ENCODE measurements at places on chromosomes 12 and 14.

DNA sequence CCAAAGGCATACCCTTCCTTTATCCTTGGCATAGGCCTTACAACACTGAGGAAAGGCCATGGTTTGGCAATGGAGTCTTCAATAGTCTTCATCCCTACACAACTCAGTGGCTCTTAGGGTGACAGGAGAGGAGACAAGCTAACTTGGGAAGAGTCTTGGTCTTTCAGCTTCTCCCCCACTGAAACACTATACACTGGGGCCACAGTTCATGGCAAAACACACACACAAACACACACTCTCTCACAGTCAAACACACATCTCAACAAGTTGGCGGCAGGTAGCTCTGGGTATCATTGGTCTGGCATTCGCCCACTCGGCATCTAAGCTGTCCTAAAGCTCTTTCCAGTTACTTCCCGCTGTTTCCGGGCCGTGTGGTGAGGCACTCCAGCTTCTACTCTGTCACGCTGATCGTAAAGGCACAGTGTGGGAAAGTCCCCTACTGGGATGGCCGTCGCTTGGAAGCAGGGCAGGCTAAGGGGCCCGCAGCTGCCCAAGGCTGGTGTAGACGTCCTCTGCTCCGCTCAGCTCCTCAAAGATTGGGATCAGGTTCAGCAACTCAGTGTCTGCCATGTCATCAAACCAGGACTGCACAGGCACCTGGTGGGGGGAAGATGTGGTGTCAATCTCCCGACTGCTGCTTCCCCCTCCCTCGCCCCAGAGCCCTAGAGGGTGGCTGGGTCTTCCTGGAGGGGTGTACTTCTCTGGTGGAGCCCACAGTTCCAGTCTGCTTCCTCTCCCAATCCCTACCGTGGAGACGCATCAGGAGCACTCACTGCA, 4.8 kb upstream of the AVIL start:
- DNase-seq, result no peak

GRCh38 chr12:47107926-47108325, 28.2 kb upstream of the AMIGO2 start:
- DNase-seq, result no peak

DNA sequence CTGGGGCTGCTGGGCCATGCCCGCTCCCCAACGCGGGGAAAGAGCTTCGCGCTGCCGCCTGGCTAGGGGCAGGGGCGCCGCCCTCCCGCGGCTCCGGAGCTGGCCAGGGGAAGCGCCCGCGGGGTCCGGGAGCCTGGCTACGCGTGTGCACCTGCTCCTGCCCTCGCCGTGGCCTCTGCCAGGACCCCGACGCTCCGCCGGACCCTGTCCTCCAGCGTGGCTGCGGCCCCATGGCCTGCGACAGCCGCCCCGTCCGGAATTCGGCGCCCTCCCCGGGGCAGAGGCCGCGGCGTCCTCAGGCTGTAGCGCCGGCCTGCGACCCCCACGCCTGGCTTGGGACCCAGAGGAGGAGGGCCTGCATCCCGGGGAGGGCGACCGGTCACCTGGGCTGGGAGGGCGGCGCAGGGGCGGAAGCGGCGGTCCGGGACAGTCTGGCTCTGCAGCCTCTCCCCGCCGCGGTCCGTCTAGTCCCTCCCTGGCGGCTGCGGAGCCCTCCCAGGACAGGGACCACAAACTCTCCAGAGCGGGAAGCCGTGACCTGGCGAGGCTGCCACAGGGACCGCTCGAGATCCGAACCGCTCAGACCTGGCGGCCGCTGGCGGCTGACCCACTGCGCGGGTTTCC, 85.6 kb downstream of the ALG10 start:
- no peak for DNase-seq

GRCh38 chr12:52862023-52862422, 13.2 kb upstream of the KRT78 start:
- no peak for DNase-seq

- DNase-seq, result no peak
Measured at GRCh38 chr12:34396006-34396860, 373.9 kb downstream of the ALG10 start.

- no peak for DNase-seq
Measured at GRCh38 chr12:18411453-18411852, 150.1 kb downstream of the PIK3C2G start.

DNA sequence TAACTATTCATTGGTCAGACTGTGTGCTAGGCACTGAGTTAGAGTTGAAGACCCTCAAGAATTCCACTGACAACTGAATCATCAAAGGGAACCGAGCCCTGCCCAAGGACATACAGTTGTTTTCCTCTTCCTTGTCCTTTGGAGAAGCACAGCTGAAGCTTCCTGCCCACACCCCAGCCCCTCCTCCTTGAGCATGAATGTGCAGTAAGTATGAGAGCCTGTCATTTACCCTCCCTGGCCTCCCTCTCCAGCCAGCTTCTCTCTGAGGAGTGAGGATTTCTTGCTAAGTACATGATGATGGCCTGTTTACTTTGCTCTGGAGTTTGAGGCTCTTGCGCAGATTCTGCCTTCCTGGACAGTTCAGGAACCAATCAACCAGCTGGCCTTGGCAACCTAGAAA, 235.2 kb downstream of the CACNA1C start:
- peak; percentile 17 for DNase-seq

DNA sequence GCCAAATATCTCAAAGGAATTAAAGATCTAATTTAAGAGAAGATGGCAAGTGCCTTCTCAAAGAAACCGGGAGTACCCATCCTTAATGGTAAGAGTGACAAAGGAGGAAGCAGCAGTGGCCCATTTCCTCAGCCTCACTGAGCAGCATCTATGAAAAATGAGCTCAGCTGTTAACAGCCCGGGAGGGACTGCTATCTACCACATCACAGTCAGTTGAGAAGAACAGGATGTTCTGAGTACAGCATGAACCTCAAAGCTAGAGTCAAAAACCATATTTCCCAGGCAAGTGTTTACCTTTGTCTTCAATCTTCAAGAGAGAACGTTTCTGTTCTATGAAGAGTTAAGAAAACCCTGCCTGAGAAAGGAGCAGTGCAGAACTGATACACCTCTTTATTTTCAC, 115.0 kb downstream of the BTG1 start:
- peak; percentile 69 for DNase-seq

DNA sequence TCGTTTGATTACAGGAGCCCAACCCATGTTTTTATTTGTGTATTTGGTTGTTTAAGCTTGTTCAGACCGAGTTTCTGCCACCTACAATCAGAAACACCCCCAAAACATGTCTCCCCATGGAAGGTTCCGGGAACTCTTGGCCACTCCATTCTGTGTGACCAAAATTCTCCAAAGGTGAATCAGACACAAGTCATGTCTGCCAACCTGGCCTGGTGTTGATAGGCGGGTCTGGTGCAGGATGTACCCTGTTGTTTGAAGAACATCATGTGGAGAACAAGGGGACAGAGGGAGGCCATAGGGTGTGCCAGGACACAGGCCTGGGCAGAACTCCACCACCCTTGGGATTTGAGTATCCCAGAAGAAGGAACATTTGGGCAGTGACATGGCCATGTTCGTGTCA, 147.1 kb upstream of the MYL2 start:
- no peak for DNase-seq

GRCh38 chr14:104424406-104425072, 155.0 kb upstream of the C14orf180 start:
- no peak for DNase-seq

GRCh38 chr14:50676814-50677516, 8.9 kb upstream of the SAV1 start:
- DNase-seq, result no peak

DNA sequence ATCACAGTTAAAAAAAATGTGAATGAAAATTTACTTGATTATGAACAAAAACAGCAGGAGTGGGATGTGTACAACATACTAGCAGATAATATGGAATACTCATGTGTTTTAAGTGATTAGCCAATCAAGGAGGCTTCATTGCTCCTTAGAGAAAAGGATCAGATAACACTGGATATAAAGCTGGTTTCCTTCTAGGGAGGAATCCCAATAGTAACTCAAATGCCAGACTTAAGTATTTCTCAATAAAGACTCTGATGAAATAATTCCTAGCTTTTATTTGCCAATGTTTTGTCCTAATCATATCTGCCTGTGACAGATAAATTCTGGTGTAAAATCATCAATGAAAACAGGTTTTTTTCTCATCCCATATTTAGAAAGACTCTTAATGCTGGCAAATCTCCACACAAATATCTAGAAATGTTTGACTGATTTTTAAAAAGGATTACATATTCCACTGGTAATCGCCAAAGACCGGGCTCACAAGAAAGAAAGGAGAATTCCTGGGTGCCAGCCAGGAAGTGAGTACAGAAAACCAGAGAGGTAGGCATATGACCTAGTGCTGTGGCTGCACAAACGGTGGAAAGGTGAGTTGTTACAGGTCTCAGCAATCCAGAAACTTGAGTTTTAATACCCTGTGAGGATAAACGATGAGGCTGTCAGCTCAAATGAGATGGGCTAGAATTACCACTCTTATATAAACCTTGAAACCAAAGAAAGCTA, 108.6 kb upstream of the TTC7B start:
- DNase-seq, result no peak

DNA sequence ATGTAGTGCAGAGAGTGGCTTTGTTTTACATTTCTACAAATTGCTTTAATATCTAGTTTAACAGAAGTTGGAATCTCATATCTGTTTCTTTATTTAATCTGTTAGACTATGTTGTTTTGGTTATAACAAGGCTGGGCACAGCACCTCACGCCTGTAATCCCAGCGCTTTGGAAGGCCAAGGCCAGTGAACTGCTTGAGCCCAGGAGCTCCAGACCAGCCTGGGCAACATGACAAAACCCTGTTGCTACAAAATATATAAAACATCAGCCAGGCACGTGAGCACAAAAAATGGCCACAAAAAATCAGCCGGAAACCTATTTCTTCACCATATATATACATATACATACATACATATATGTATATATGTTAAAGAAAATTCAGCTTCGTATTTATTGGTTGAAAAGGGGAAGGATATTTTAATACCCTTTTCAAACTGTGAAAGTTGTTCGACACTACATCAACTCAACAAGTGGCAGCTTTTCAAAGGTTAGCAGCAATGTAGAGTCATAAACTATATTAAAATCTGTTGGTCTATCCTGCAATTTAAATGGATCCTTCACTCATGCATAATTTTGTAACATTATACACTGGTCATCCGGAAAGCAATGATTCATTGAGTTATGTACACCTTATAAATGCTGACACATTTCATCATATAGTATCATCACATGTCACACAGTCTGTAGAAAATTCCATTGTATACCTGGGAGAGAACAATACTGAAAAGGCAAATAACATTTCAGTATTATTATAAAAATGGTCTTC, 7.1 kb downstream of the NR2C1 start:
- DNase-seq, result no peak

GRCh38 chr14:58941629-58942028, 246.8 kb upstream of the DAAM1 start:
- DNase-seq, result no peak

DNA sequence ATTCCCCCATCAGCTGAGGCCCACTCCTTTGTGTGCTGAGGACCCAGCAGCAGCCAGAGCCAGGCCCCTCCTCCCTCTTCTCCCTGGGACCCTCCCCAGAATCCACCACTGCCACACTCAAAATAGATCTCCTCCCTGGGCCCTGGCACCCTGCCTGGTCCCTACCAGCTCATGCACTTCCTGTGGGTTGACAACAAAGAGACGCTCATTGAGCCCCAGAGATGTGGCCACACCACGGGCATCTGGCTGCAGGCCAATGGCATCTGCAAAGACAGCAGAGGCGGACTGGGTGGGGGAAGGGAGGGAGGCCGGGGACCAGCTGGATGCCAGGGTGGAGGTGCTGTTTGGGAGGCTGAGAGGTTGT, 16.0 kb upstream of the ENDOU start:
- DNase-seq, result peak; percentile 70
